Glomerular endothelial cell (primary cell): ENCODE measurements at places on chromosomes 1 and 21. TPM values are rescaled to one million over a fixed set of nuclear protein-coding genes. Genes with fewer than 3 reads are reported as not detected.

- DNase-seq: no peak
These were observed 36.5 kb downstream of the YY1AP1 start for GRCh38 chr1:155651861-155652661.

GRCh38 chr1:200861937-200862647, 10.7 kb upstream of the GPR25 start:
- no peak for DNase-seq

- no peak for DNase-seq
These were observed 39.9 kb downstream of the SIPA1L2 start for GRCh38 chr1:232589812-232590743.

GRCh38 chr21:27740084-27740483, 773.2 kb upstream of the ADAMTS5 start:
- DNase-seq: no peak

DNA sequence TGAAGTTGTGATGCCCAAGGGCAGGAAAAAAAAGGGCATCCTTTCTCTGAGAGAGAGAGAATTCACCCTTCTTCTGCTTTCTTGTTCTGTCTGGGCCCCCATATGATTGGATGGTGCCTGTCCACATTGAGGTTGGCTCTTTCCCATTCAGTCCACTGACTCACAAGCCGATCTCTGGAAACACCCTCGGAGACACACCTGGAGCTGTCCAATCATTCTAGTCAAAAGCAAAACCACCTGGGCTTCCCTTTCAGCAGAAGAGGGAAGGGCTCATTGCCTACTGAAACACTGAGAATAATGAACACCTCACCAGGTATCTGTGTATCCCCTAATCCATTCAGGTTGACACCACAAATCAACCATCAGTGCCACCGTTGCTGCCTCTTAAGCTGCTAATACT, 103.7 kb upstream of the GNG12 start:
- DNase-seq: no peak

GRCh38 chr1:177425199-177425598, 254.4 kb downstream of the BRINP2 start:
- DNase-seq: no peak

Gene RO60
- 76.0 and 85.9 TPM in 2 replicates for total RNA-seq

DNA sequence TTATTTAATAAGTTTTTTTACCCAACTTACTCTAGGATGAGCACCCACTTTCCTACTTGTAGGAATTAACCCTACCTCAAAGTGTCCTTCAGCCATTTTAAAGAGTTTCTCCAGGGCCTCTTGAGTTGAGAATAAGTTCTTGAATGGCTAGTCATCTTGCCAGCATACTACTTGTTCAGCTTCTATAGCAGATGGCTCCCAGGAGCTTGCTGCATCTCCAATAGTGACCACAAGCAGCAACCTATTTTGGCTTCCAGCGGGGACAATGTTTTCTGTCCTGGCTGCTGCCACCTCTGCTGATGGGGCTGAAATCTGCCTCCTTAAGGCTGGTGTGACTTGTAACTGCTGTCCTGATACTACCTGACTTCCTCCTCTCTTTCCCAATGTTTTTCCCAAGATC, 20.8 kb upstream of the PIK3R3 start:
- DNase-seq: no peak

Gene KRTAP10-6
- not detected in 2 replicates for total RNA-seq

DNA sequence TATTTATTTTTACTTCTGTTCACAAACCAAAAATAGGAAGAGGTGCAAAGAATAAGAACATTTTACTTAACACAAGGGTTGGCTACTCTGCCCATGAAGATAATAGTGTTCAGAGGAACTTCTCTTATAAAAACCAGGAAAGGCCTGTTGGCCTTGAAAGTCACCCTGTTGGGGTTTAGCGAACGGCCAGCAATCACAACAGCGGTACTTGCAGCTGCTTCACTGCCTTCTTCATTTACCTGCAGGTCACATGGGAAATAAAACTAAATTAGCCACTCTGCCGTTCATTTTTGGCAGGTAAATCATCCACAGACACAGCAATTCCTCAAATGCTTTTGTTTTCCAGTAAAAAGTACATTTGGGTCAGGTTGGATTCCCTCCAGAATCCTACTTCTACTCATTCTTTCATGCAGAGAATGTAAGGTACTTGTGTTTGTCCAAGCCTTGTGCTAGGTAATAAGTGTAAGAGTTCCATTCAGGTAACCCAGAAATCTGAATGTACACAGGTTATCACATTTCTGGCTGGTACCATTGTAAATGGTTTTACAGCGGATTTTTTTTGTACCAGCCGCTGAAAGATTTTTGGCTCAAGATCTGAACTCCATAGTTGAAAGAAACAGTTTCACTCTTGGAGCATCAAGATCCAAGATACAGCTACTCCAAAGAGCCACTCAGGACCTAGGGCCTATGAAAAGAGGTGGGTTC, 13.1 kb downstream of the SERPINC1 start:
- no peak for DNase-seq

- DNase-seq: no peak
These were observed 63.9 kb downstream of the WDR64 start for GRCh38 chr1:241715956-241716355.

- DNase-seq: no peak
These were observed 47.8 kb downstream of the ITPKB start for GRCh38 chr1:226691247-226691646.

- no peak for DNase-seq
These were observed 87.9 kb upstream of the LYST start for GRCh38 chr1:235954306-235955283.
